A549 treated with CpdA at 1 μM for 4 hours (cell line): ENCODE measurements at places on chromosomes 1 and 21. TPM values are rescaled to one million over a fixed set of nuclear protein-coding genes. Genes with fewer than 3 reads are reported as not detected.

Gene HSF2BP
- total RNA-seq = 1.3 to 1.9 TPM (median 1.4 TPM) in 5 replicates

Gene OR10J1
- not detected in 5 replicates for total RNA-seq

Gene SIKE1
- total RNA-seq = 16.1 to 20.7 TPM (median 17.4 TPM) in 5 replicates

Gene REG4
- total RNA-seq = not detected in 5 replicates

Gene PLA2G2C
- not detected in 5 replicates for total RNA-seq

Gene ADAMTSL4
- 2.2 to 3.3 TPM (median 3.0 TPM) in 5 replicates for total RNA-seq

Gene CADM3
- total RNA-seq = 0.09 to 0.19 TPM (median 0.12 TPM) in 4 of 5 replicates, not detected in the other

Gene DNM3
- total RNA-seq = 0.51 to 0.87 TPM (median 0.67 TPM) in 5 replicates

Gene OR10J4
- not detected in 5 replicates for total RNA-seq

Gene NUDT4B
- total RNA-seq = 0.22 to 1.0 TPM (median 0.85 TPM) in 3 of 5 replicates, not detected in the others

Gene TMEM81
- total RNA-seq = 2.4 to 3.9 TPM (median 2.8 TPM) in 5 replicates

Gene SMCP
- total RNA-seq = not detected in 5 replicates
